ENCODE measurements at places on chromosomes 7 and 10.

GRCh38 chr10:92082583-92083280 lies 159.2 kb downstream of the BTAF1 start:
- no peak overlapping the region for H3K27ac ChIP-seq
- no peaks in the 10 kb centered on the region for H3K27me3 ChIP-seq
- peaks cover 3% of the 10 kb centered on the region for H3K4me1 ChIP-seq
- peaks cover 9% of the 10 kb centered on the region for H3K36me3 ChIP-seq

GRCh38 chr10:60992636-60993035 lies 48.7 kb upstream of the RHOBTB1 start:
- no peak overlapping the region for H3K4me3 ChIP-seq
- DNase-seq: no peak
- H3K27me3 ChIP-seq: peaks cover 15% of the 10 kb centered on the region
- H3K4me1 ChIP-seq: no peaks in the 10 kb centered on the region
- no peak overlapping the region for H3K27ac ChIP-seq
- no peaks in the 10 kb centered on the region for H3K36me3 ChIP-seq

DNA sequence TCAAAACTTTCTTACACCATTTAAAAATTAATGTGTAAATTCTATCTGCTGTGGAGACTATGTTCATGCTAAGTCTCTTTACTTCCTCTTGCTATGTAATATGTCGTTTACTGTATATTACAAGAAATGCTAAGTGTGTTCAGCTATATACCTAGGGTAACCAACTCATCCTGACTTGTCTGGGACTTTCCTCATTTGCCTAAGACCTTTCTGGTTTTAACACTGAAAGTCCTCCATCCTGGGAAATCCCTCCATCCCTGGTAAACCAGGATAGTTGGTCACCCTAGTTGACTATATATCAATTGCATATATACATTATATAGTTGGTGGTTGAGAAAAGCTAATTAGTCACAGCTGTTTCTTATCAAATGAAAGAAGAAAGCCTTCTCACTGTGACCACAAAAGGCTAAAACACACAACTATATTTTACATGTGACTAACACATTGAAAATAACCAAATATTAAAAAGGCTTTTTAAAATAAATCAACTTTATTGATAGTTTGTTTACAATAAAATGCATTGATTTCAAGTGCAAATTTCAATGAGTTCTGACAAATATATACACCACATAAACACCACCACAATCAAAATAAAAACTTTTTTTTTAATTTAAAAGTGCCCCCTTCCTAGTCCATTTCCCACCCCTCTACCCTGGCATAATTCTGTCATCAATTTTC lies 167.7 kb upstream of the INHBA start:
- H3K27me3 ChIP-seq: peaks cover 68% of the 10 kb centered on the region
- no peak for DNase-seq
- H3K36me3 ChIP-seq: no peaks in the 10 kb centered on the region
- H3K4me1 ChIP-seq: peaks cover 44% of the 10 kb centered on the region
- H3K4me3 ChIP-seq: no peak overlapping the region

DNA sequence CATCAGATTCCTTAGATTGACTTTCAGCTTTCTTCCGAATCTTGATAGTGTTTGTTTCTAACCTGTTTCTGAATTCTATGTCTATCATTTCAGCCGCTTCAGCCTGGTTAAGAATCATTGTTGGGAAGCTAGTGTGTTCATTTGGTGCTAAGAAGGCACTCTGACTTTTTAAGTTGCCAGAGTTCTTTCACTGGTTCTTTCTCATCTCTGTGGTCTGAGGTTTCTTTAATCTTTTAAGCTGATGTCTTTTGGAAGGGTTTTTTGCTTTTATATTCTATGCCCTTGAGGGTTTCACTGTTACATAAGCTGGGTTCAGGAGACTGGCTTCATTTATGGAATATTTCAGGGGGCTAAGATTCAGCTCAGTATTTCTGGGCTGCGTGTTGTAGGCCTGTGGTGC lies 104.5 kb upstream of the PRSS58 start:
- no peaks in the 10 kb centered on the region for H3K36me3 ChIP-seq
- peaks cover 17% of the 10 kb centered on the region for H3K27me3 ChIP-seq
- peaks cover 30% of the 10 kb centered on the region for H3K4me1 ChIP-seq
- no peak for DNase-seq
- H3K4me3 ChIP-seq: no peak overlapping the region

- no peaks in the 10 kb centered on the region for H3K4me1 ChIP-seq
- no peaks in the 10 kb centered on the region for H3K36me3 ChIP-seq
- no peak overlapping the region for H3K4me3 ChIP-seq
- H3K27ac ChIP-seq: no peak overlapping the region
- peak; percentile 16 for DNase-seq
These were observed 128.6 kb downstream of the OAT start for GRCh38 chr10:124289851-124290795.

Measured in activated T-cell treated with anti-CD3 and anti-CD28 coated beads, Interleukin-2, amount 50 U/mL, for 24 hours (primary cell).